Activated CD8-positive, alpha-beta memory T cell treated with anti-CD3 and anti-CD28 coated beads for 24 hours (primary cell): ENCODE measurements at places on chromosomes 1 and 21.
A peak's percentile ranks its signal among the peaks of the same experiment; 100 is the strongest.

- DNase-seq, result no peak
These were observed 25.0 kb downstream of the WNT4 start for GRCh38 chr1:22117851-22118250.

- DNase-seq, result no peak
These were observed 5.8 kb downstream of the LINGO4 start for GRCh38 chr1:151799179-151800022.

DNA sequence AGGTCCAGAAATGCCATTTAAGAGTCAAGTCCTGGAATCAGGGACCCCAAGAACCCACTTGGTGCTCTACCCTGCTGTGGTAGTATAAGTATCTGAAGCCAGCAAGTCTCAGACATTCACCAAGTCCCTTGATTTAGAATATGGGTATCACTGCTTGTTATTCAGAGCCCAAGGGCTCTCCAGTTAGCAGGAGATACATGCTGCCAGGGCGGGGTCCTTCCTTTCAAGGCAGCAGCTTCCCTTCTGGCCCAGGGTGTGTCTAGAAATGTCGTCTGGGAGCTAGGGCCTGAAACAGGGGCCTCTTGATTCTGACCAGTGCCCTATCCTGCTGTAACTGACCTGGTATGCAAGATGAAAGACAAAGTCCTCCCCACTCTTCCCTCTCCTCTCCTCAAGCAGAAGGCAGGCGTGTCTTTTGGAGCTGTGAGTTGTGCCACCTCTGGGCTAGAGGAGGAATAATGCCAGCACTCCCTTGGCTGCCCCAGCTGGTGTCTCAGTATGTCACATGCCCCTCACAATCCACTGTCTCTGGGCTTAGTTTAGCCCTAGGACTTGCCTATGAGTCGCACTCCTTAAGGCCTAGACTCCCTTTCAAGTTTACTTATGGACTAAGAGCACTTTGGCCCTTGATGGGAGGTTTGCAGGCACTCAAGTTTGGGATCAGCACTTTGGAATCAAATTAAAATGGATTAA lies 200.2 kb downstream of the MRPL39 start:
- DNase-seq, result no peak

GRCh38 chr21:41321908-41322495 lies 5.4 kb downstream of the FAM3B start:
- no peak for DNase-seq

DNA sequence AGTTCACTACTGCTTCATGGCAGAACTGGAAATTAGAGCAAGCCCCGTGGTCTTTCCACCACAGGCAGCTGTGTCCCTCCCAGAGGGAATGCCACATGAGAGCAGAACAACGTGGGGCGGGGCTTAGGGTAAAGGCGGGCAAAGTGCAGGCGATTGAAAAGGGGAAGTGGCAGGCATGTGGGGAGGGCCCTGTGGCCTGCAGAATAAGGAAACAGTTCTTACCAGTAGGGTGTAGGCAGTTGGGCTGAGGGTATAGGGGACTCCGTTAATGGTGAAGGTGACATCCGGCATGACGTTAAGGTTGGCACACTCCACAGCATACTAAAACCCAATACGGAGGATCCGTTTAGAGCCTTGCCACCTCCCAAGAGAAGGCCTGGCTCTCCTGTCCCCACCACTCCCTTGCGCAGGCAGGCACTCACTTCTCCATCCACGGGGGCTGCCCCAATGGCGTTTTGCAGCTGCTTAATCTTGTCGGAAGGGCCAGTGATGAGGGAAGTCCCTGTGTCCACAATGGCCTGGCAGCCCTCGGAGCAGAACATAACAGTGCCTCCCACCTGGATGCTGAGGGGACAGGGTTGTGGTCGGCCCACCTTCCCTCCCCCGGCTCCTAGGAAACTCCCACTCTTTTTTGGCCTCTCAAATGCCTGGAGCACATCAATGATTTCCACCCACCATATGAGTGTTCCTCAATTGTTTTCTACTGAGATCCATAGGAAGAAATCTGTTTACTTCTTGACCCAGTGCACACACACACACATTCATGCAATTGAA lies 9.1 kb upstream of the RAB7B start:
- DNase-seq, result peak; percentile 66

GRCh38 chr1:169119405-169119804 lies 12.9 kb downstream of the ATP1B1 start:
- no peak for DNase-seq

DNA sequence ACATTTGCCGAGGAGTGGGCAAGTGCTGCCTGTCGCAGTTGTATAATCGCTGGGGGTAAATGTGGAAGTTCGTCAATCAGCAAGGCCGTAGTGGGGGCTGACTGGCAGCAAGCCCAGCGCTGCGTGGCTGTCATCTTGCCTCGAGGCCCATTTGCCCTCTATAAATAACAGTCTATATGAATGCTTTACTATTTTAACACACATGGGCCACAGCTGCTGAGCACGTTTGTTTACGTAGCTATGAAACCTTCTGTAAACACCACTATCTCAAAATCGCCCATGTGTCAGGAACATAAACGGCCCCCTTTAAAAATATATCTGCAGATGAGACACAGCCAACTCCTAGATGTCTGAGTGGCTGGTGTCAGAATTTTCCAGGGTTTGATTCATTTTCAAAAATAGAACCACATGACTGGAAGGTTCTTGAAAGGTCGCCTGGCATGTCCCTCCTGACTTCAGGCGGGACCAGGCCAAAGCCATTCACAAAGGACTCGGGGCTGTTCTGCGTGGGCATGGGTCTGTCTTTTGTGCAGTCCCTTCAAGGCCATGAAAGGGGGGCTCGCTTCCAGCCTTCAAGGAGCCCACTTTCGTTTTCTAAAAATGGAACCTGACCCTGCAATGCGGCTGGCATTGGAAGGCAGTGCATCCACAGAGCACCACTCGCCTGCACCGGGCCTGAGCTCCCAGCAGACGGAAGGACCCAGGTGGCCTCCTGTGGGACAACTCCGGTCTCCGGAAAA lies 205.5 kb downstream of the KCNJ6 start:
- DNase-seq, result no peak

- DNase-seq, result no peak
These were observed 83.3 kb downstream of the LACTBL1 start for GRCh38 chr1:22889213-22889827.

GRCh38 chr1:53345996-53346813 lies 18.3 kb upstream of the LRP8 start:
- no peak for DNase-seq

GRCh38 chr1:168629466-168629865 lies 53.1 kb downstream of the XCL1 start:
- DNase-seq, result no peak

GRCh38 chr1:117030271-117030877 lies 28.8 kb downstream of the CD101 start:
- DNase-seq, result no peak

DNA sequence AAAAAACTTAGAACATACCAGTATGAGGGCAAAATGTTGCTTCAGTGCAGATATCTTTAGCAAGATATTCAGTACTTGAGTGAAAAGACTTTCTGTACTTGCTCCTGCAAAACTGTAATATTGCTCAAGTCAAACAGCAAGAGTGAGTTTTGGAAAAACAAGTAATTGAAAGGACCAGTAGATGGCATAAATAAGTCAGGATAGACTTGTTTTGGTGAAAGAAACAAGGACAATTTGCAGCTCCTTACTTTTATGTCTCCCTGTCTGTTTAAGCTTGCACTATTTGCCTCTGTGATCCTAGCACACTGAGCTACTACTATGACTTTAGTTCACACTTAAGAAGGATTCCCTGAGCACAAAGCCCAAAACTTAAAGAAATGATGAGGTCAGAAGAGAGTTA lies 39.1 kb downstream of the IFI44 start:
- no peak for DNase-seq

GRCh38 chr1:16253332-16253922 lies 16.4 kb upstream of the CPLANE2 start:
- no peak for DNase-seq

GRCh38 chr1:64884261-64885040 lies 81.9 kb downstream of the JAK1 start:
- no peak for DNase-seq

- DNase-seq, result no peak
These were observed 31.9 kb downstream of the ITSN1 start for GRCh38 chr21:33674226-33674625.

GRCh38 chr1:103496014-103496635 lies 29.4 kb upstream of the RNPC3 start:
- no peak for DNase-seq

- no peak for DNase-seq
These were observed 212.3 kb downstream of the KAZN start for GRCh38 chr1:14810595-14811361.

- DNase-seq, result no peak
These were observed 9.3 kb downstream of the KANK4 start for GRCh38 chr1:62309906-62310305.

DNA sequence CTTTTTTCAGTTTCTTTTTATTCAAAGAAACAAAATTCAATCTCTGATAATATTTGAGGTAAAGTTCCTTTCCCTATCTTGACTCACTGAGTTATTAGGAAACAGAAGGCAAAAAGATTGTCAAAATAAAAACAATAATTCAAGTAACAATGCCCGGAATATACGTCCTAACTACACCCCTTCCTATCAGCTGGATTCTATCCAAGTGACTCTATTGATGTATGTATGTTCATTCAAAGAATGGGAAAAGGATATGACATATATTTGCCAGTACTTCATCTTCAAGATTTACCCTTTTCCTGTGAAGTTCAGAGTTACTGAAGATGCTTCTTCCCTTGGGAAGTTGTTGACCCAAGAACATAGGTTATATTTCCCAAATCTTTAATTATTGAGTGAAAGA lies 13.7 kb downstream of the SPRTN start:
- no peak for DNase-seq

- no peak for DNase-seq
These were observed 310.9 kb downstream of the NTNG1 start for GRCh38 chr1:107451715-107452114.

DNA sequence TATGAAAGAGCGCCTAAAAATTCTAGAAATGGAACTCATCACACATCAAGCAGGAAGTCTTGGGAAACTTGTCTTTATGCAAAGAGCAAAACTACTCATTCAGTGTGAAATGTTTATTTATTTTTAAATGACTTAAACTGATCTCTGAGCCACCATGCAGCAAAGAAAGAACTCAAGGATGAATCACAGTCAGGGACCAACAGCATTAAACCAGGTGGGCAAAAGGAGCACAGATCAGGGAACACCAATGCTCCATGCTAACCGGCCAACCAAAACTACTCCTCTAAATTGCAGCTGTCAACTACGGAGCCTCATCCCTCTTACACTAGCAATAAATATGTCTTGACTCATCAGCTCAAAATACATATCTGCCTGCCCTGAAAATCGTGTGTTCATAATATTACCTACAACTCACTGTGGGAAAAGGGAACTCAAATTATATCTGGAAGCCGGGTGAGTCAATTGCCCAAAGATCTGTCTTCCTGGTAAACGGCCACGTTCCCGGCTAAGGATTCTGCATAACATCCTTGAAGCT lies 129.2 kb downstream of the PTPN14 start:
- DNase-seq, result no peak

DNA sequence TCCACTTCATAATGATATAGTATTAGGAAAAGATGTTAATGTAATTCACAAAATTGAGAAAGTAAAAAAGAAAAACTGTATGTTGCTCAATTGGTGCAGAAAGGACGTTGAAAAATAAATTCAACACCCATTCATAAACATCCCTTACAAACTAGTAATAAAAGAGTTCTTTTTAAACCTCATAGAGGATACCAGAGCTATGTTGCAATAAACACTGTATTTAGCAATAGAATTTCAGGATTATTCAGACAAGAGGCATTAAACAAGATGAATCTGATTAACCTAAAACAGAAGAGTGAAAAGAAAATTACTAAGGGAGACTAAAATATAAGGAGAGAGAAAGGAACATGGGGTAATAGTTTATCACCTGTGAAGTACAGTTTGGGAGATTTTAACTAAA lies 154.8 kb downstream of the NTPCR start:
- no peak for DNase-seq

- DNase-seq, result no peak
These were observed 93.0 kb upstream of the BMP8A start for GRCh38 chr1:39398278-39399021.

GRCh38 chr1:117810553-117810952 lies 118.9 kb downstream of the GDAP2 start:
- DNase-seq, result no peak

DNA sequence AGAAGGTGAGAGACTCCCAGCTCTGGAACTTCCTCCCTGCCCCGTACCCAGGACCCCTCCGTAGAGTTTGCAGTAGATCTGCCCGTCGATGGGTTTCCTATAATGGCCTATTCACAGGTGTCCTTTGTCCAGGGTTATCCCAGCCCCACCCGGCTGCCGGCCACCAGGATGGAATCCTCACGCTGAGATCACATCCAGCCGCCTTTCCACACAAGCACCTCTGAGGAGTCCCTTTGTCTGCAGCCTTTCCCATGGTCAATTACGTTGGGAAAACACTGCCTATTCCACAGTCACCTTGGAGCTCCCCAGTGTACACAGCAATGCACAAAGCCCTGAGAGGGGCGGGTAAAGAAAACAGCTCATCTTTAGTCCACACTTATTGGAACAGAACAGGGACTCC lies 190.0 kb upstream of the EDN2 start:
- no peak for DNase-seq

DNA sequence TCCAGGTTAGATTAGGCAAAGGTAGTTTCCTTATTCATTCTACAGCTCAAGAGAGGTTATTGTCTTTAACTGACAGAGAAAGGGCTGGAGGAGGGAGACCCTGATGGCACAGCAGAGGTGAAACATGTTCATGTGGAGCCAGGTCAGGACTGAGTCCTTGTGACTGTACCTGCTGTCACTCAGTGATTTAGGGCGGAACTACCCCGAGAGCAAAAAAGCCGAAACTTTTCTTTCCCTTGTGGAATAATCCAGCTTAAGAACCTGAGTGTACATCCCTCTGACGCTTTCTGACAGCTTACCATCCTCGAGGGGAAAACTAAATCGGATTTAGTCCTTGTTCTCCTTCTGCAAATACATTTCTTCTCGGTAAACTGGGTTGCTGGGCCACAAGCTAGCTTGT lies 273.2 kb downstream of the BACH1 start:
- no peak for DNase-seq

- DNase-seq, result no peak
These were observed 29.5 kb upstream of the CBR3 start for GRCh38 chr21:36105327-36105842.

- no peak for DNase-seq
These were observed 4.7 kb downstream of the RNF220 start for GRCh38 chr1:44409757-44410156.

DNA sequence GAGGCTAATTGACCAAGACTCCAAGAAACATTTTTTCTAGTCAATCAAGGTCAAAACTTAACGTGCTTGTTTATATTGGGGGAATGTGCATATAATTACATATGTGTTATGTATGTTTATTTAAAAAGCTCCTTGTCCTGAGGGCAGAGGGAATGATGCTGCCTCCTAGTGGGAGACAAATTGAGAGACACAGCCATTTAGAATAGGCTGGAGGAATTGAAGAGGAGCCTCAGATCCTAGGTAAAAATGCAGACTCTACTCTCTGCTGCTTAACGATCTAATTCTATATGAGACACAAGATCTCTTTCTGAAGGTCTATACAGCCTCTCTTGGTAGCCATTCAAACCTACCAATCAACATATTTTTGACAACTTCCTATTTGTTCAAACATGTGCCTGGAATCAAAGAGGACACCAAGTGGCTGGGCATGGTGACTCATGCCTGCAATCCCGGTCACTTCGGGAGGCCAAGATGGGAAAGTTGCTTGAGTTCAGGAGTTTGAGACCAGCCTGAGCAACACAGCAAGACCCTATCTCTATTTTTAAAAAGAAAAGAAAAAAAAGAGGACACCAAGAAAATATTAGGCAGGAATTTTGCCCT lies 136.6 kb upstream of the ZNF648 start:
- no peak for DNase-seq
